ENCODE measurements at places on chromosomes 12 and 14. TPM values are rescaled to one million over a fixed set of nuclear protein-coding genes. Genes with fewer than 3 reads are reported as not detected.

Gene TMEM260
- total RNA-seq, result 18.4 TPM

Gene GPD1
- not detected for total RNA-seq

Gene FERMT2
- total RNA-seq, result 94.3 TPM

Gene TMTC1
- total RNA-seq, result 44.1 TPM

Gene TAS2R10
- 1.6 TPM for total RNA-seq

Gene DBX2
- total RNA-seq, result not detected

Gene TMEM63C
- not detected for total RNA-seq

Gene CNTN1
- total RNA-seq, result 3.0 TPM

Gene TSPAN19
- total RNA-seq, result under 0.01 TPM

Gene RAD9B
- total RNA-seq, result 0.29 TPM

Gene TAMALIN
- 15.9 TPM for total RNA-seq

Gene WNT5B
- total RNA-seq, result 206 TPM

Gene KRT72
- total RNA-seq, result not detected

Gene BBOF1
- total RNA-seq, result 6.0 TPM

Gene TCTN2
- total RNA-seq, result 10.8 TPM

Gene SOX5
- total RNA-seq, result 7.9 TPM

Gene RPGRIP1
- not detected for total RNA-seq

Gene B4GALNT3
- total RNA-seq, result under 0.01 TPM

Gene MEG3
- total RNA-seq, result 164 TPM

Gene APOLD1
- total RNA-seq, result 2.6 TPM

Gene AQP6
- not detected for total RNA-seq

Gene CLEC6A
- not detected for total RNA-seq

Gene PAH
- total RNA-seq, result not detected

Gene EFS
- total RNA-seq, result 1.7 TPM

Gene ZDHHC22
- not detected for total RNA-seq

Gene VASH1
- total RNA-seq, result 6.3 TPM

Gene WDHD1
- total RNA-seq, result 6.3 TPM

Gene KCNH5
- total RNA-seq, result 2.3 TPM

Gene RAB5B
- total RNA-seq, result 66.2 TPM

Gene ASCL1
- total RNA-seq, result not detected

Gene TUBA1A
- total RNA-seq, result 1,515 TPM

Gene DNAI7
- 0.17 TPM for total RNA-seq

Gene ATXN7L3B
- 24.0 TPM for total RNA-seq

Gene CD163L1
- total RNA-seq, result not detected

Gene GLIPR1L2
- total RNA-seq, result 1.3 TPM

Gene TMEM119
- total RNA-seq, result 611 TPM

Gene CACNA2D4
- total RNA-seq, result 1.5 TPM

Gene MYO1H
- not detected for total RNA-seq

Gene KLRF1
- not detected for total RNA-seq

Gene PLEKHD1
- total RNA-seq, result under 0.01 TPM

Gene JPH4
- not detected for total RNA-seq

Gene HOXC5
- total RNA-seq, result 0.33 TPM

Gene L2HGDH
- 7.4 TPM for total RNA-seq

Gene ERC1
- total RNA-seq, result 54.0 TPM

Gene STAC3
- not detected for total RNA-seq

Gene LRRC10
- not detected for total RNA-seq

Gene CELA1
- total RNA-seq, result not detected

Gene OR4E2
- not detected for total RNA-seq

Gene KCNJ8
- 10.6 TPM for total RNA-seq

Gene SLC38A4
- 1.2 TPM for total RNA-seq

Gene TRIM9
- 0.50 TPM for total RNA-seq

Gene TMEM132C
- total RNA-seq, result not detected

Data from smooth muscle cell of trachea (primary cell).